T-helper 17 cell (primary cell): ENCODE measurements at places on chromosomes 11 and 22. TPM values are rescaled to one million over a fixed set of nuclear protein-coding genes. Genes with fewer than 3 reads are reported as not detected.

MYBPC3 gene
- total RNA-seq = 0.10 TPM

TMEM86A gene
- total RNA-seq = 6.1 TPM

DNA sequence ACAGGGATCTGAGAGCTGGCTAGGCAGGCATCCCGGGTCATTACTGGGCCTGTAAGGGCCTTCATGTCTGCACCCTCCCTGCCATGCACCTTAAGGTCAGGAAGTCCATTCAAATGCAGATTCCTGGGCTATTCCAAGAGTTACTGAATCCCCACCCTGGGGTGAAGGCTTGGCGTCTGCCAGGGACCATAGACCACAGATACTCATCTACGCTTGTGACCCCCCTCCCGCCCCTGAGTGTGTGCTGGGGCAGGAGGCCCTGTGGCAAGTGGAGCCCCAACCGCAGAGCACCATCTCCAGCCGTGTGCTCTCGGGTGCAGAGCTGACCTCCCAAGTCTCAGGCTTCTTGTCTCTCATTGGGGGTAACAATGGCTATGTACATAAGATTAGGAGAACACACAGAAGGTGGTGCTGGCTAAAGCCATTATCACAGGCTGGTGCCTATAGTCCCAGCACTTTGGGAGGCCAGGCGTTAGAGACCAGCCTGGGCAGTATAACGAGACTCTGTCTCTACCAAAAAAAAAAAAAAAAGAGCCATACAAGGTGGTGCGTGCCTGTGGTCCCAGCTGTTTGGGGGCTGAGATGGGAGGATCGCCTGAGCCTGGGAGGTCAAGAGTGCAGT, 19.1 kb upstream of the KCNQ1OT1 start:
- DNase-seq = no peak

- peak; percentile 64 for DNase-seq
Measured at GRCh38 chr11:62171261-62171723, 18.7 kb upstream of the SCGB1D1 start.

DNA sequence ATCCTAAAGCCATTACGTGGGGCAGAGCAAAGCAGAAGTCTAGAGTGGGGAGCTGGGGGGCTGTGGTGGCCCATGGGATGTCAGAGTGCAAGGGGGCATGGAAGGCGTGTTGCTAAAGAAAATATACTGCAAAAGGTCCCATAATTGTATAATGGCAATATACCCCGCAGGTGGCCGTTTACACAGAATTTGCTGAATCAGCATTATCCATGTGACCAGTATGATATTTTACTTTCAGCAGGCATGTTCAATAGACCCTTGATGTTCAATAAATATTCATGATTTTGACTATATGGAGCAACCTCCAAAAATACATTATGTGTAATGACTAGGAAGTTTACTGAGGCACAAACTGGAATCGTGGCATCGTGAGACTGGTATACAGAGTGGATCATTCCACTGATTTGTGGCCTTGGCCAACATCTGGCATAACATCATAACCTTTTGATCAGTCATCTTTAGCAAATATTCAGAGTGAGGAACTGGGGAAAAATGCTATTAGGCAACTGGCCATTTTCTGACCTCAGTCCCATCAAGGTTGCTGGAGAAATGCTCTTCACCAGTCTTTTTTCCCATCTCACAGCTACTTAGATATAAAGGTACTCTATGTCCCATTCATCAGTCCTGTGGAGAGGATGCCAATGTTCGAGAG, 29.3 kb upstream of the PPP2R1B start:
- no peak for DNase-seq

DNA sequence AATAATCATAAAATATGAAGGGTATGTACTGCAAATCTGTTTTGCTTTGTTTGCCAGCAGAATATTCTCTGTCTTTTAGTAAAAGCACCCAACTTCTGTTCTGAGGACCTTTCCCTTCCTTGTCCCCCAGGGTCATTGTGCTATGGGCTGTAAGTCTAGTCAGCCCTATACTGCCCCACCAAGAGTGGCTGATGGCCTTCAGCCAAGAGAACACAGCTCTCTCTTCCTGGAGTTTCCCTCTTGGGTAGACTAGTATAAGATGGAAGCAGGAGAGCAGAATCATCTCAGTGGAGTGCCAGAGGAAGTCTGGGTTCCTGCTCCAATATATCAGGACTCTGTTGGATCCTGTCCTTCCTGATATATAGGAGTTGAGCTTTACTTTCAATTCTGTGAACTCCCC, 29.0 kb downstream of the MMP13 start:
- no peak for DNase-seq
